KBM-7 (cell line): ENCODE measurements at places on chromosomes 5 and 9.
A peak's percentile ranks its signal among the peaks of the same experiment; 100 is the strongest.

DNA sequence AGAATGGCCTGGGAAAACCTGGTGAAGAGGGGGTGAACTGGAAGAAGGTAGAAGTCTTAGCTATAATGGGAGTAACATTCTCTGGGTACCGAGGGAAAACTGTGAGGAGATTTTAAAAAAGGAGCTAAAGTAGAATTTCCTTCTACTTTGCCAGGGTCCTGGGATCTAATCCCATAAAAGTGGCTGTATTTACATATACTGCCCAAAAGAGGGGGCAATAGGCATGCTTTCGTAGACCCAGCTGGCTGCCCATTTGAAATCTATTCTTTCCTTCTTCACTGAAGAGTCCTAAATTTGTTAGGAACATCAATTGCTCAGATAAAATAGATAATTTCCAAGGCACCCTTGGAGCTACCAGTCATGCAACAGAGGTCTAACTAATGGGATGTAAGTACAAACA, 159.2 kb downstream of the CDC42SE2 start:
- DNase-seq = peak; percentile 36

DNA sequence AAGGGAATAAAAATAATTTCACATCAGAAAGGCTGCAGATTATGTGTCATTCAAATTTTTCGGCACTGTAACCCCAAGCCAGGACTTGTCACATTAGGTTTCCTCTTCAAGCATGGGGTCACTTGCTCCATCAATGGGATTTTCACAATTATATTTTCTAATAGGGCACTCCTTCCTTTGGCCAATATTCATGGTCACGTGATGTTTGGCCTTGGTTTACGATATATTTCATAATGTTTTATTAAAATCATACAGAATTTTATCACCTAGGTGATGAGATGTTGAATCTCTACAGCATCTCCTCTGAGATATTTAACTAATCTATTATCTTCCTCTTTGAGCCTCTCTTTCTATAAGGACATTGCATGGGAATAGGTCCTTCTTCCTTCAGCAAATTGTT, 523.5 kb upstream of the SEMA6A start:
- DNase-seq = no peak

DNA sequence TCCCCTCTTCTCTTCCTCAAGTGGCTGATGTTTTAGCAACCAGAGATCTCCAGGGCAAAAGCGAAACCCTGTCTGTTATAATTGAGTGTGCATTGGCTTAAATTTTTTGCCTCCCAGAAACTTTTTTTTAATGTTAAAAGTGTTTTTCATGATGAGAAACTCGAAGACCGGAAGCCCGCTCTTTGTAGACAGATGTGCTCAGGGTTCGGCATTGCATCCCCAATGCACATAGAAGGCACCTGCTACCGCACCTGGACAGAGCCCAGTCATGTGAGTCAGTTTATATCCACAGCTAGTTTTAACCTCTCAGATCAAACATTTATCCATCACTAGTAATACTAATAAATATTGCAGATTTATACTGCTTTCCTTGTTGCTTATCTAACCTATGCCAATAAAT, 19.5 kb upstream of the NADK2 start:
- DNase-seq = no peak

- no peak for DNase-seq
These were observed 153.4 kb downstream of the PIK3R1 start for GRCh38 chr5:68369023-68369359.

GRCh38 chr5:33300209-33300742, 140.5 kb upstream of the TARS1 start:
- peak; percentile 67 for DNase-seq

GRCh38 chr5:68368311-68369022, 152.9 kb downstream of the PIK3R1 start:
- no peak for DNase-seq

GRCh38 chr5:176934309-176934930, 35.3 kb upstream of the HK3 start:
- no peak for DNase-seq

GRCh38 chr9:38025166-38025565, 43.9 kb downstream of the SHB start:
- DNase-seq = no peak

- DNase-seq = peak; percentile 3
These were observed 110.0 kb downstream of the LURAP1L start for GRCh38 chr9:12884736-12885395.

DNA sequence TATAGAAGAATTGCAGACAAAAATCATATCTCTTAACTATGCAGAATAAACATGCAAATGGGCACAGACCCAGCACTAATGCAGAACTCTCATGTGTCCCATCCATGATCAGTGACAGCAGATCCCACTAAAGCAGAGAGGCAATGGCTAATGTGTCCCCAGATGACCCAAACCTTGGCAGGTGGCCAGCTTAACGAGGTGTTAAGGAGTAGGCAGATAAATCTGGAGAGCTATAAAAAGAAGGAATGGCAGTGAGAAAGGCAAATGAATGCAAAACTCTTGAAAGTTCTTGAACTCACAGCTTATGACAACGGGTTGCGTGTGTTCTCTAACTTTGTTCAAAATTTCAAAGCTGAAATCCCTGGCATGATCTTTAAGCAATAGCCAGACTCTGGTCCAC, 265.4 kb downstream of the RASEF start:
- DNase-seq = no peak

DNA sequence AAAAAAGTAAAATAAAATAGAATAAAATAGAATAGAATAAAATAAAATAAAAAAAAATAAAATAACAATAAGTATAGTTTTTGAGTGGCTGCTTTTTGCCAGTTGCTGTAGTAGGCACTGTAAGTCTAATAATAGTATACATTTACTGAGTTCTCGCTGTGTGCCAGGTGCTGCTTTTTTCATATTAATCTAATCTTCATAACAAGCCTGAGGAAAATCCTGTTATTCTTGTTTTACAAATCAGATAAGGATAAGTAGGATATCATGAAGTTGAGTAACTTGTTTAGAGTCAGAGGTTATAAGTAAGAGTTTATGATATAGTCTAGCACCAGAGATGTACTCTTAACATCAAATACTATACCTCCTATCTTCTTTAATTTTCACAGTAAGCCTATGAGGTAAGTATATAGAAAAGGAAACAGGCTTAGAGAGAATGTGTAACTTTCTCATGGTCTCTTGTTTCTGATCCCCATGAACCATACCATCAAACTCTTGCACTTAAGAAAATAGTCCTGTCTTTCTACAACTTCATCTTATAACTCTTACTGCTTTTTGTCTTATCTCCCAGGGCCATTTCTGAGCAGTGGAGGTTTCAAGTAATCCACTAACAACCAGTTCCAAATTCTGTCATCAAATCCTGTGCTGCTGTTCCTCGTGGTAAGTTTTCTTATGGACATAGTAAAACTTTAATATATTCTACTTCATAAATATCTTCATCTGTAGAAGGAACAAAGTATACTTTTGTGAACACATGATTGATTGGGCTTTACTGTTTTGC, 18.7 kb downstream of the RMI1 start:
- no peak for DNase-seq
